ENCODE measurements at places on chromosomes 7 and 10.

DNA sequence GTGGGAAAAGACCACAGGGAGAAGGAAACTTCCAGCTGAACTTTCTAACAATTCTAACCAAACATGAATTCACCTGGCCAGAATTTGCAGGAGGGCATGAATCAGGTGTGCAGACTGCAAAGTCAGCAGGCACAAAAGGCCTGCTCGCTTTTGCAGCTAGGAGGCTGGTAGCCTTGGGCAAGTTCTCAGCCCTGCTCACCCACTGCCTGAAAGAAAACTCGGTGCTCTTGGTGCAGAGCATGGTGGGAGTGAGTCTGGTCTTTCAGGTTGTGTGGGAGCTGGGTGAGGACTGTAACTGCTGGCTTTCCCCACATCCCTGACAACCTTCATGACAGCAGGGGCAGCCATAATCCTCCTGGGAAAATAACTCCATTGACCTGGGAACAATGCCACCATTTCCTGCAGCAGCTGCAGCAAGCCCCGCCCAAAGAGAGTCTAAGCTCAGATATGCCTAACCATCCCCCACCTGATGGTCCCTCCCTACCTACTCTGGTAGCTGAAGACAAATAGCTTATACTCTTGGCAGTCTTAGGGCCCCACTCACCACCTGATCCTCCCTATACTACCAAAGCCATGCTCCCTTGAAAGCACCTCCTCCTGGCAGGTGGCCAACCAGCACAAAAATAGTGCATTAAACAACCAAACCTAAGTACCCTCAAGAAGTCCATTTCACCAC is 31.6 kb downstream of the ZNF117 start:
- DNase-seq, result no peak

DNA sequence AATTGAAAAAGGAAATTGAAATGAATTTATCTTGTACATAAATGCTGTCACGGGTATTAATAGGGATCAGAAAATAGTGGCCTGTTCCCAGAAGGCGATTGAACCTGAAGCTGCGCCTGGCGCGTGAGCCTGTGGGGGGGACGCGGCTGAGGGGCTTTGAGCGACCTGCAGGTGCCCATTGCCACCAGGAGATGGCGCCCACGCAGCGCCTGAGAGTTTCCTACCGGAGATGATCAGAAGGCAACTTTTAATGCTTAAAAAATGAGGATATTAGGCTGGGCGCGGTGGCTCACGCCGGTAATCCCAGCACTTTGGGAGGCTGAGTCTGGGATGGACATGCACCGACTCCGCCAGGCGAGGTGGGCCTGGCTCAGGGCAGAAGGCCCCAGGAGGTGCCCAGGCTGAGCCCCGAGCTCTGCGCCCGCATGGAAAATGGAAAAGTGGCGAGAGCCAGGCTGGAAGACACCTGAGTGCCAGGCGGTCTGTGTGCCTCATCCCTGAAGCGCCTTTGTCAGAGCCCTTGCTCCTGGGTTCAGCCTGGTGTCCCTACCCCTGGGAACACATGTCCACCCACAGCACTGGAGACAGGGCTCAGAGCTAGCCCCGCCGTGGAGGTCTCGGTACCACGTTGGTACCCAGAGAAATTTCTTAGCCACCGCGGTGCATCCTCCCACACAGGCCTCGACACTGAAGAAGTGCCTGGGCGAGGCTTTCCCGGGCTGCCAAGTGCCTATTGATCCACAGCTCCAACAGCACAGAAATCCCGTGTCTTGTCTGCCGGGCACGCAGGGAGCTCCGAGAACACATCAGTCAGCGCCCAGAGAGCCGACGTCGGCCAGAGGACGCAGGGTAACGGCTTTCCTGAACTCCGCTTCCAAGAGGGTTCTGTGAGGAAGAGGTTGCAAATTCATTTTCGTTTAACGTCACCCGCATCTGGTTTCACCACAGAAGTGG is 117.4 kb downstream of the INPP5A start:
- DNase-seq, result no peak

GRCh38 chr10:15588635-15589508 is 130.8 kb downstream of the ITGA8 start:
- no peak for DNase-seq

DNA sequence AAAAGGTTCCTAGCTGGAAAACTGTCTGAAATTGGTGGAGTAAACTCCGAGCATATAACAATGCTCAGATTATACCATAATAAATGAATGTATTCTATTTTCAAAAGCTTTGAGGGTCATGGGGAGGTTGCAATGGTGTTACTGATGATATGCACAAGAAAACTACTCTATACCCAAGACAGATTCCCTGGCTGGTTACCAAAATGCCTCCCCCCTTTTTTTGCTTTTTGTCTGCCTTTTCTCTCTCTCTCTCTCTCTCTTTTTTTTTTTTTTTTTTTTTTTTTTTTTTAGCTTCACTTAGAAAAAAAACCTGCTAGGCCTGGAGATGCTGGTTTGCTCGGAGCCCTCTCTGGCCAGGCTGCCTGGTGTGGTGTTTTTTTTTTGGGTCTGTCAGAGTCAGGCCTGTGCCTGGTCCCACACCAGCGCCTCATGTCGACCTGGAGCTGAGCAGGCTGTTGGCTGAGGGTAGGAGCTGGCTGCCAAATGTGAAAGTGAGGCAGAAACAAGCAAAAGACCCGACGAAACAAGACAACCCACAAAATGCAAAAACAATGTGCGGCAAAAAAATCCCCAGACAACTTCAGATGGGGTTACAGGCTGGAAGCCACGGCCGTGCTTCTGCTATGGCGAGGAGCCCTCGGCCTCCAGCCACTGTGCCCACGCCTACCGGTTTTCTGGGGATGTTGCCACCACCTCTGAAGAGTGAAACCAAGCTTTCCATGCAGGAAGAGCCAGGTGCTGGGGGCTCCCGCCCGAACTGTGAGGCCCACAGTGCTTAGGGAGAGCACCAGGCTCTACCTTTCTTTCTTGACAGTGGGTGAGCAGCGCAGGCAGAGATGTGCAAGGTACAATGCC is 59.9 kb upstream of the EFCAB10 start:
- DNase-seq, result no peak

All from T-helper 22 cell (primary cell).